Aorta (tissue), 5 donors: ENCODE measurements at places on chromosomes 12 and 14. TPM values are rescaled to one million over a fixed set of nuclear protein-coding genes. Genes with fewer than 3 reads are reported as not detected.
A peak's percentile ranks its signal among the peaks of the same experiment; 100 is the strongest.

DNA sequence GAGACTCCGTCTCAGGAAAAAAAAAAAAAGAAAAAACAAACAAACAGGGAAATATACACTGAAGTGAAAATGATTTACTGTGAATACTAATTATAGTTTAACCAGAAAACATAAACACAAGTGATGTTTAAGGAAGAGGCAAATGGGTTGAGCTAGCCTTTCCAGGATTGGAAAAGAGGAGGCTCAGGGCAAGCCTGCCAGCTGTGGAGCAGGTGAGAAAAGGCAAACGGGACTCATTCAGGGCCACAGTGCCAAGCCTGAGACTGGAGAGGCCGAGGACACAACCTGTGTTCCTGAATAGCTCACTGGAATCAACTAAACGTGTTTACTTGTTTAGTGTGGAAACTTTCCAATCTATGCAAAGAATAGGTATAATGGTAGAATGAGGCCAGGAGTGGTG is 35.7 kb upstream of the MAPKAPK5 start:
- H3K27me3 ChIP-seq, result no peaks in the 10 kb centered on the region
- H3K4me3 ChIP-seq, result no peak overlapping the region
- no peaks in the 10 kb centered on the region for H3K4me1 ChIP-seq
- H3K36me3 ChIP-seq, result peaks cover 4% of the 10 kb centered on the region

IRF9 gene
- total RNA-seq, result 117 TPM

- H3K4me3 ChIP-seq, result no peak overlapping the region
- H3K27ac ChIP-seq, result peak overlapping the region; percentile 22
- peak; percentile 81 for DNase-seq
- peaks cover 4% of the 10 kb centered on the region for H3K4me1 ChIP-seq
- H3K36me3 ChIP-seq, result no peaks in the 10 kb centered on the region
Measured at GRCh38 chr12:52032446-52032803, 18.8 kb upstream of the NR4A1 start.

DNA sequence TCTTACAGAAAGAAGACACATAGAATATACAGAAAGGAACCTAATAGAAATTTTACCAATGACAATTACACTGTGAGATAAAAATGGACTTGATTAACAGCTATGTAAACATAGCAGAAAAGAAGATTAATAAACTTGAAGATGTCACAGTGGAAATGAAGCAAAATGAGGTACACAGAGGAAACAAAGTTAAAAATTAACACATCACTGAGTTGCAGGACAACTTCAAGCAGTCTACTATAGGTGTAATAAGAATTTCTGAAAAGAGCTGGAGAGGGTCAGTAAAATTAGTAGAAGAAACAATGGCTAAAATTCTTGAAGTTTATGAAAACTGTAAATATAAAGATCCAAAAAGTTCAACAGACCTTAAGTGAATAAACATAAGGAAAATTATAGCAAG is 738.7 kb downstream of the C12orf50 start:
- no peaks in the 10 kb centered on the region for H3K36me3 ChIP-seq
- no peak overlapping the region for H3K4me3 ChIP-seq
- no peaks in the 10 kb centered on the region for H3K4me1 ChIP-seq
- H3K27ac ChIP-seq, result no peak overlapping the region
- H3K27me3 ChIP-seq, result no peaks in the 10 kb centered on the region
- DNase-seq, result no peak

ACOT4 gene
- 0.39 TPM for total RNA-seq

GRCh38 chr14:77786148-77786547 is 13.8 kb upstream of the ADCK1 start:
- no peak overlapping the region for H3K27ac ChIP-seq
- DNase-seq, result no peak
- no peaks in the 10 kb centered on the region for H3K27me3 ChIP-seq
- no peak overlapping the region for H3K4me3 ChIP-seq
- H3K4me1 ChIP-seq, result no peaks in the 10 kb centered on the region
- no peaks in the 10 kb centered on the region for H3K36me3 ChIP-seq

GRCh38 chr14:99244941-99245563 is 26.9 kb downstream of the BCL11B start:
- no peaks in the 10 kb centered on the region for H3K27me3 ChIP-seq
- no peaks in the 10 kb centered on the region for H3K36me3 ChIP-seq
- DNase-seq, result no peak
- H3K4me3 ChIP-seq, result no peak overlapping the region
- H3K4me1 ChIP-seq, result no peaks in the 10 kb centered on the region

GRCh38 chr14:52355016-52355431 is 40.9 kb downstream of the PTGER2 start:
- H3K27me3 ChIP-seq, result no peaks in the 10 kb centered on the region
- H3K4me3 ChIP-seq, result no peak overlapping the region
- peaks cover 3% of the 10 kb centered on the region for H3K4me1 ChIP-seq

DNA sequence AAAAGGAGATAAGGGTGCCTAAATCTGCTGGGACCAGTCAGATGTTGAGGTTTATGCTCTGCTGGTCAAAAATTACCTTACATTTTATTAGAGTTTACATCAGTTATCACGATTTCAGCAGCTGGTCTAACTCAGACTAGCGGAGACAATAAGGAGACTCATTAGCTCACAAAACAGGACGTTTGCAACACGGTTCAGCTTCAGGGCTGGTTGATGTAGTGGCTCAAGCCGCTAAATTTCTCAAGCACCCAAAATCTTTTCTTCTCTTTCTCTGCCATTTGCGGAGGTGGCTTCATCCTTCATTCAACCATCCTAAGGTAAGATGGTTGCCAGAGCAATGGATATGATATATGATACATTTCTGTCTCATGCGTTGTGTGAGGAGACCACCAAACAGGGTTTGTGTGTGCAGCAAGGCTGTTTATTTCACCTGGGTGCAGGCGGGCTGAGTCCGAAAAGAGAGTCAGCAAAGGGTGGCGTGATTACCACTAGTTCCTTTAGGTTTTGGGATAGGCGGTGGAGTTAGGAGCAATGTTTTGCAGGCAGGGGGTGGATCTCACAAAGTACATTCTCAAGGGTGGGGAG is 30.3 kb upstream of the CLIP1 start:
- H3K27me3 ChIP-seq, result no peaks in the 10 kb centered on the region
- H3K4me1 ChIP-seq, result no peaks in the 10 kb centered on the region
- no peak overlapping the region for H3K27ac ChIP-seq
- no peak overlapping the region for H3K4me3 ChIP-seq
- no peaks in the 10 kb centered on the region for H3K36me3 ChIP-seq

DNA sequence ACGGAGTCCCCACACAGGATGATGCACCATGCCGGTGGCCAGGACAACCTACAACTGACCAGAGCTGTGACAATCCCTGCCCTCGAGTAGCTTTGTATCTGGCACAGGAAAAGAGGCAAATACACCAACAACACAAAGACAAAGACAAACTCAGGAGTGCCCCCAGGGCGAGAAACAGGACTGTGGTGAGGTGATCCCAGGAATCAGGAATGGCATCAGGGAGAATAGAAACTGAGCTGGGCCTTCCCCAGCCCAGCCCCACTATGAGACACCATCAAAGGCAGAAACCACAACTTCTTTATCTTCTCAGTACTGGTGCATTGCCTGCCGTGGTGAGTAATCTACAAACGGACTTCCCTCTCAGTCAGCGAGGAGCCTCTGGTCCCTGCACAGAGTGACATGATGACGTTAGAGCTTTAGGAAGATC is 157.7 kb downstream of the TTC7B start:
- H3K27ac ChIP-seq, result no peak overlapping the region
- no peak overlapping the region for H3K4me3 ChIP-seq
- peaks cover 4% of the 10 kb centered on the region for H3K4me1 ChIP-seq
- H3K27me3 ChIP-seq, result no peaks in the 10 kb centered on the region
- H3K36me3 ChIP-seq, result peaks cover 3% of the 10 kb centered on the region

GRCh38 chr14:59117754-59118528 is 70.5 kb upstream of the DAAM1 start:
- no peak for DNase-seq
- H3K27me3 ChIP-seq, result peaks cover 2% of the 10 kb centered on the region
- H3K36me3 ChIP-seq, result no peaks in the 10 kb centered on the region
- no peak overlapping the region for H3K27ac ChIP-seq
- no peaks in the 10 kb centered on the region for H3K4me1 ChIP-seq

- peak within 1 kb of the TSS; percentile 57 for H3K4me3 ChIP-seq
- no peak within 1 kb of the TSS for H3K27ac ChIP-seq
- H3K36me3 ChIP-seq, result no peaks in the 10 kb centered on the region
- DNase-seq, result no peak
- no peaks in the 10 kb centered on the region for H3K4me1 ChIP-seq
Measured at GRCh38 chr14:38207736-38208617, at the start of gene SSTR1. TSS of gene SSTR1 (plus strand) at chr14:38207904. CDS start at chr14:38209390, 1,486 bp downstream.

- H3K27me3 ChIP-seq, result no peaks in the 10 kb centered on the region
- no peak for DNase-seq
- H3K4me3 ChIP-seq, result no peak overlapping the region
- no peak overlapping the region for H3K27ac ChIP-seq
- no peaks in the 10 kb centered on the region for H3K36me3 ChIP-seq
Measured at GRCh38 chr12:46661110-46661845, 164.5 kb downstream of the SLC38A4 start.

- H3K27me3 ChIP-seq, result no peaks in the 10 kb centered on the region
- no peak overlapping the region for H3K4me3 ChIP-seq
- peaks cover 2% of the 10 kb centered on the region for H3K36me3 ChIP-seq
Measured at GRCh38 chr12:25236626-25237025, 14.1 kb downstream of the KRAS start.

RPL10L gene
- not detected for total RNA-seq

DNA sequence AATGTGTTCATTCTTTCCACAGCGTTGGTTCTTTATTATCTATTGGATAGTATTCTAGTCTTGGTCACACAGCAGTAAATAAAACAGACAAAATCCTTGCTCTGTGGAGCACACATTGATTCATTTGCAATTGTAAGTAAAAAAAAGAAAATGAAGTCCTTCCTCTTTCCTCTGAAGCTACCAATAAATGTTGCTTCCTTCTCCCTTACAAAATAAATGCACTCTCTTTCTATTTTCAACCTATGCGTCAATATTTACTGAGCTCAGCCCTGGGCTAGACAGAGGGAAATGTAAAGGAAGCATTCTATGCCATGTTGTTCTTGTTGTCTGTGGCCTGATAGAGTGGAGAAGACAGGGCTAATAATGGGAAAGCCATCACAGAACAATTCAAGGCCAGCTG is 2.9 kb downstream of the ABHD12B start:
- H3K27ac ChIP-seq, result no peak overlapping the region
- no peaks in the 10 kb centered on the region for H3K36me3 ChIP-seq
- no peak overlapping the region for H3K4me3 ChIP-seq
- no peaks in the 10 kb centered on the region for H3K27me3 ChIP-seq

TMPRSS12 gene
- not detected for total RNA-seq

AHNAK2 gene
- total RNA-seq, result 25.5 TPM

- DNase-seq, result no peak
- no peaks in the 10 kb centered on the region for H3K27me3 ChIP-seq
- no peaks in the 10 kb centered on the region for H3K4me1 ChIP-seq
- H3K27ac ChIP-seq, result no peak overlapping the region
Measured at GRCh38 chr12:75460204-75460603, 20.4 kb upstream of the GLIPR1 start.

UNG gene
- total RNA-seq, result 17.6 TPM

METTL1 gene
- total RNA-seq, result 15.4 TPM

DNA sequence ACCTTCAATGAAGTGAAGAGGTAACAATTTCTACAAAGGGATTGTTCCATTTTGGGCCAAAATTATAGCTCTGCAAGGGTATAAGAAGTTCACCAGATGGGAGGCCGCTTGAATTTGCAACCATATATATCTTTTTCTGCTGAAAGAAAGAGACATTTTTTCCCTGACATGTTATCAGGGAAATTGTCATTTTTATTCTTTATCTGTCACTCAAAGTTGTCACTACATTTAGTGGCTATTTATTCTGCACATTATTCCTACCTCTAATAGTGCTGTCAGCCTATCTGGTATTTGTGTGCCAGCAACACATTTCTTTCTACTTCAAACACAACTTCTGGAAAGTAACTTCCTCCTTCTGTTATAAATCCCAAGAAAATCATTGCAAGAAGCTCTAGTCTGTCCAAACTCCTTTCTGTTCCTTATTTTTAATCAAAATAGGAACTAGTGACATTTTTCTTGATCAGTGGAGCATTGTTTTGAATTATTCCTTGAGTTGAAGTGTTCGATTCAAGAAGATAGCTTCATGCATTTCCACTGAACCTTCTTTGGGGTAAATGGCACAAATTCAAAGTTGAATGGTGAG is 137.9 kb upstream of the ATP2B1 start:
- H3K4me1 ChIP-seq, result no peaks in the 10 kb centered on the region
- H3K27ac ChIP-seq, result no peak overlapping the region
- no peak overlapping the region for H3K4me3 ChIP-seq
- H3K27me3 ChIP-seq, result no peaks in the 10 kb centered on the region
- no peak for DNase-seq

GRCh38 chr12:125178222-125178621 is 113.0 kb downstream of the AACS start:
- no peaks in the 10 kb centered on the region for H3K27me3 ChIP-seq
- H3K4me1 ChIP-seq, result no peaks in the 10 kb centered on the region
- DNase-seq, result no peak
- no peak overlapping the region for H3K4me3 ChIP-seq
- no peaks in the 10 kb centered on the region for H3K36me3 ChIP-seq
- no peak overlapping the region for H3K27ac ChIP-seq
